Omental fat pad (tissue), 4 donors: ENCODE measurements at places on chromosomes 6 and 20.

- no peak for DNase-seq
Measured at GRCh38 chr6:37538107-37538506, 38.4 kb upstream of the CCDC167 start.

- no peak for DNase-seq
Measured at GRCh38 chr6:114733596-114733995, 390.8 kb upstream of the HS3ST5 start.

- DNase-seq = no peak
Measured at GRCh38 chr6:163335671-163336545, 78.6 kb upstream of the QKI start.

DNA sequence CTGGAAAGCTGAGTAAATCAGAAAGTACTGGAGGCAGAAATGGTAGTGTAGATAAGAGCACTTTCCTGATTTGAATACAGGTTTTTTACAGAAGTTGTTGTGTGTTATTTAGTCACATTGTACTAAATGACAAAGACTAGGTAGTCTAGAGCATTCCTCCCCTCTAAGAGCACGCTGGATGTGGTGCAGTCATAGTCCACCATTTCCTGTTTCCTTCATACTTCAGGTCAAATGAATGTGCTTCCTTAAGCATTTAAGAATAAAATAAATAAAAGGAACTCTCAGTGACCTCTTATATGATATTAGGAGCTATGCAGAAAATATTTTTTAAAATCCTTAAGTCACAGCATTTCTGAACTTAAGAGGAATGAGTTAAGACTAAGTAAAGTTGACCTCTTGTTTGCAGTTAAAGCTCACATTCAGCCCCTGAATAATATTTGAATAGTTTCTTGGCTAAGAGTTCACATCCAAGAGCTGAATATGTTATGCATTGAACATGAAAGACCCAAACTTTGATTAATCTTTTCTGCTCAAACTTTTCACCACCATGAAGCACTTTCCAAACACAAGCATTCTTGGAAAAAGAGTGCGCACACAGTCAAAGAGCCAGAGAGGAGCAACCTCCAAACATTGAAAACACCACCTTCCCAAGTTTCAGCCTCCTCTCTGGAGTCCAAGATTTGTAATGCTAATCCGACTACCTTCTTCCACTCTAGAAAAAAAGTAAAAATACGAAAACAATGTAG lies 53.4 kb upstream of the TMEM30A start:
- no peak for DNase-seq

DNA sequence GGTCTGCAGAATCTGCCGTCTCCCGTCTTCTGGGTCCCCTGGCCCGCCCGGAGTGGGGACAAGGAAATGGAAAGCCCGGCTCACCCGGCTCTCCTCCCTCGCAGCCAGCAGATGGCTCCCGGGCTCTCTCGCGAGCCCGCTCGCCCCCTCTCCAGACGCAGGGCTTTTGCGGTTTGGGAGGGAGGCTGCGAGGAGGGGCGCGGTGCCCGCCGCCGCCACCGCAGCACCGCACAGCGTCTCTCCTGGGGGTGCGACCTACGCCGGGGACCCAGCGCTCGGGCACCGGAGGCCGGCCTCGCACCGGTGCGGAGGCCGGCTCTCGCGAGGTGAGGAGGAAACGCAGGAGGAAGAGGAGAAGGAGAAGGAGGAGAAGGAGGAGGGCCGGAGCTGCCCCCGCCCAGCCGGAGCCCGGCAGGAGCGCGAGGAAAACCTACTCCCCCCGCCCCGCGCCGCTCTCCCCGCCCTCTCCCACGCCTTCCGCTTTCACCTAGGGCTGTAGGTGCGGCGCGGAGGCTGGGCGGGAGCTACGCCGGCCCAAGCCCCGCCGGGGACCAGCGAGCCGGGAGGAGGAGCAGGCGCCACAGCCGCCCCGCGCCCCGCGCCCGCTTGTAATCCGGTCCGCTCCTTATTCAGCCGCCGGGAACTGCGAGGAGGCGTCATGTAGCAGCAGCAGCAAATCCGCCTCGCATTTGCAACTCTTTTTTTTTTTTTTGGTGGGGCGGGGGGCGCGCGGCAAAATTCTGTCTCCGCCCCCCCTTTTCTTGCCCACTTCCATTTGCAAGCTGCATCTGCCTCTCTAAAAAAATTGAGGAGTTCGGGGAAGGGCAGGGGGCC lies at the start of gene CARMIL1:
Gene CARMIL1 (plus strand): TSS at position 461 of the 834 bp plus-strand sequence. CDS start 422 bp downstream, outside the sequence.
- peak; percentile 48 for DNase-seq
